ENCODE measurements at places on chromosomes 7 and 10. TPM values are rescaled to one million over a fixed set of nuclear protein-coding genes. Genes with fewer than 3 reads are reported as not detected.

PRTFDC1 gene
- total RNA-seq: 3.0 TPM

SFRP5 gene
- total RNA-seq: 19.9 TPM

CCL26 gene
- not detected for total RNA-seq

KIAA1549 gene
- total RNA-seq: 2.3 TPM

GRCh38 chr7:131657881-131658280, 101.5 kb upstream of the PODXL start:
- DNase-seq: no peak
- H3K36me3 ChIP-seq: no peaks in the 10 kb centered on the region

DGKB gene
- total RNA-seq: 10.4 TPM

NKX6-2 gene
- not detected for total RNA-seq

DNA sequence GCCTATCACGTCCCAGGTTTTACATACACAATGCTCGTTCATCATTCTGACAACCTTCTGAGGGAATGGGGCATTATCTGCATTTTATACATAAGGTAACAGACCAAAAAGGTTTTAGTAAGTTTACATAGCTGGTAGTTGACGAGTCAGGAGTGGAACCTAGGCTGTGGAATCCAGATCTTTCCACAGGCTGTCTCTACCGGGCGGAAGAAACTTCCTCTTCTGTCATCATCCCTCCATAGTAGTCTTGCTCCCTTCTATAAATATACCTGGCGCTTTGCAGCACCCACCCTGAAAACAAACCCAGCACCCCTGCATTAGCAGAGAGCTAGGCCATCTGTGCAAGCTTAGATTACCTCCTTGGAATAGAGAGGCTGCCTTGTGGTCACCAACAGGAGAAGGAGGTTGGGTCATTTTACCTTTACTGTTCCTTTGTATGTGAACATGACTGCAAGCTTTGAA, 1.3 kb downstream of the TSPAN13 start:
- no peaks in the 10 kb centered on the region for H3K27me3 ChIP-seq
- H3K4me1 ChIP-seq: peaks cover 14% of the 10 kb centered on the region
- peak overlapping the region; percentile 43 for H3K27ac ChIP-seq
- peak overlapping the region; percentile 62 for H3K4me3 ChIP-seq
- H3K36me3 ChIP-seq: no peaks in the 10 kb centered on the region

- H3K27me3 ChIP-seq: no peaks in the 10 kb centered on the region
- no peak overlapping the region for H3K27ac ChIP-seq
- H3K4me1 ChIP-seq: no peaks in the 10 kb centered on the region
- no peak overlapping the region for H3K4me3 ChIP-seq
Observed at GRCh38 chr10:116237970-116238369, 35.0 kb downstream of the GFRA1 start.
